HFFc6 (cell line): ENCODE measurements at places on chromosomes 3 and 15. TPM values are rescaled to one million over a fixed set of nuclear protein-coding genes. Genes with fewer than 3 reads are reported as not detected.

Gene ENTPD3
- not detected in 3 replicates for total RNA-seq

Gene UNC13C
- not detected in 3 replicates for total RNA-seq

Gene SLC4A7
- 52.6 to 62.1 TPM (median 52.6 TPM) in 3 replicates for total RNA-seq

Gene RARB
- 1.4 TPM in 1 of 3 replicates, not detected in the others for total RNA-seq

Gene CCK
- not detected in 3 replicates for total RNA-seq

Gene ARNT2
- total RNA-seq: 3.3 to 16.6 TPM (median 4.1 TPM) in 3 replicates

DNA sequence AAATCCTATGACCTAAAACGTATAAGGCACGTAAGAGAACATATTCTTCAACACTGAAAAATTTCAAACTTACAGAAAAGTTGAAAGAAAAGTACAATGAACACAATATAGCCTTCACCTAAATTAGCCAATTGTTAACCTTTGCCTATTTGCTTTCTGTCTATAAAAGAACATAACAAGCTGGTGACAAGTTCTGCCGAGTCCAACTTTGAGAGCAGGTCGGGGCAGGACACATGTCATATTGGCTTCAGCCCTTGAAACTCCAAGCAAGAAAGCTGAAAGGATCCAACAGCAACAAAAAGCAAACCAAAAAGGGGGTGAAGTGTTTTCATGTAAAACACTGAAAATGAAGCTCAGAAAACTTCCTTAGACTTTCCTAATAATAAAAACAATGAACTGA is 59.1 kb downstream of the TBC1D2B start:
- no peaks in the 10 kb centered on the region for H3K4me1 ChIP-seq
- H3K27me3 ChIP-seq: no peaks in the 10 kb centered on the region; the same call in 1 of the 2 replicates
- no peak for DNase-seq

- peaks cover 23% of the 10 kb centered on the region for H3K36me3 ChIP-seq
- peaks cover 17% of the 10 kb centered on the region for H3K4me1 ChIP-seq
- no peak overlapping the region for H3K27ac ChIP-seq
- DNase-seq: peak; percentile 11
- no peak overlapping the region for H3K4me3 ChIP-seq
Observed at GRCh38 chr15:50128266-50128665, 9.2 kb upstream of the ATP8B4 start.

DNA sequence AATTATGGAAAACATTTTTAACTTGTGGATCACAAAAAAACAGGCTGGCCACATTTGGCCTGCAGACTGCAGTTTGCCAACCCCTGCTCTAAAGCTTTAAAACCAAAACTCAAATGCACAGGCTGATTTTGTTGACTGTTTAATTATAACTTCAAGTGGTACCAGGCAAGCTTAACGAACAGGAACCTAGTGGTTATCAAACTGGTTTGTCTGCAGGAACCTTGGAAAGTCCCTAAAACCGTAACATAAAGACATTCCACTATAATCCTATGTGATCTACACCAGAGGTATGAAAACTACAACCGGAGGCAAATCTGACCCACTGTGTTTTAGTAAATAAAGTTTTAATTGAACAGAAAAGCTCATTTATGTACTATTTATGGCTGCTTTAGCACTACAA is 52.4 kb downstream of the TBL1XR1 start:
- no peaks in the 10 kb centered on the region for H3K27me3 ChIP-seq
- H3K27ac ChIP-seq: no peak overlapping the region
- DNase-seq: no peak
- peaks cover 46% of the 10 kb centered on the region for H3K4me1 ChIP-seq
- H3K4me3 ChIP-seq: no peak overlapping the region

- no peaks in the 10 kb centered on the region for H3K36me3 ChIP-seq
- H3K4me1 ChIP-seq: no peaks in the 10 kb centered on the region
- no peak overlapping the region for H3K27ac ChIP-seq
- no peak overlapping the region for H3K4me3 ChIP-seq
- no peaks in the 10 kb centered on the region for H3K27me3 ChIP-seq
Observed at GRCh38 chr15:93158097-93158900, 69.3 kb upstream of the RGMA start.

GRCh38 chr3:104555728-104556127 is 811.0 kb upstream of the ALCAM start:
- H3K27me3 ChIP-seq: no peaks in the 10 kb centered on the region
- peaks cover 8% of the 10 kb centered on the region for H3K4me1 ChIP-seq
- H3K27ac ChIP-seq: no peak overlapping the region
- H3K4me3 ChIP-seq: no peak overlapping the region
- no peak for DNase-seq
- H3K36me3 ChIP-seq: no peaks in the 10 kb centered on the region

DNA sequence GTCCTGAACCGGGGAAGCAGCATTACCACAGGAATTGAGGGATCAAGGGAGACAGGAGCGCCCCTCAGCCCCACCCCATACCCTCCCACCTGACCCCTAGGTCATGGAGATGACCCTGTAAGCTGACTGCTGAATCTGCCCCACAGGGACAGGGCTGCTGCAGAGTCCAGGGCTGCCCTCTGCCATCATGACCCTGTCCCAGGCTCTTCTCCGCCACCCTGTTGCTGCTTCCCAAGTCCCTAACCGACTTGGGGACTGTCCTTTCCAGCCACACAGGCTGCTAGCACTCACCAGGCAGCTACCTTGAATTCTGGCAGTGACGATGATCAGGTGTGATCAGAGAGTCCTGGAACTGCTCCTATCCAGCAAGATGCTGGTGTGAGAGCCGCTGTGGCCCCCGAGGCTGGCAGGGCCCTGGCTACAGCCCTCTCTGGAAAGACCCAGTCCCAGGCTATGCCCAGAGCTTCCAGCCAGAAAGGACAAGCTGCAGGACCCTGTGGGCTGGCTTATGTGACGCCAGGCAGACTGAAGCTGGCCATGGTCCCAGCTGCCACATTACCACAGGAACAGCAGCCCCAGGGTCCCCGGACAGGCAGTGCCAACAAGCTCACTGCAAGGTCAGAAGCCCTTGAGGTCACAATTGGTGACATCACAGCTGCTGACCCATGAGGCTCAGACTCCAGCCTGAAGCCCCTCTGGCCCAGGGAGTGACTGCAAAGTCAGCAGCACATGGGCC is at the start of gene C3orf22:
C3orf22 (minus strand) TSS at position 597 of the 736 bp plus-strand sequence. CDS start 5,542 bp downstream, outside the sequence.
- no peak within 1 kb of the TSS for H3K27ac ChIP-seq
- DNase-seq: no peak
- no peaks in the 10 kb centered on the region for H3K36me3 ChIP-seq
- H3K27me3 ChIP-seq: peaks cover 23% of the 10 kb centered on the region
- H3K4me3 ChIP-seq: no peak within 1 kb of the TSS

GRCh38 chr3:64266065-64266931 is 41.0 kb upstream of the PRICKLE2 start:
- peak; percentile 90 for DNase-seq
- peak overlapping the region; percentile 92 for H3K4me3 ChIP-seq
- H3K4me1 ChIP-seq: peaks cover 66% of the 10 kb centered on the region

GRCh38 chr3:136464502-136464901 is 214.4 kb downstream of the PCCB start:
- H3K27me3 ChIP-seq: peaks cover 2% of the 10 kb centered on the region; the same call in 1 of the 2 replicates
- H3K4me1 ChIP-seq: peaks cover 14% of the 10 kb centered on the region
- peak; percentile 82 for DNase-seq
- peak overlapping the region; percentile 38; the same call in 1 of the 2 replicates for H3K4me3 ChIP-seq

GRCh38 chr3:75294124-75294523 is 370.0 kb upstream of the FRG2C start:
- H3K27ac ChIP-seq: no peak overlapping the region
- peak; percentile 36 for DNase-seq
- no peaks in the 10 kb centered on the region for H3K36me3 ChIP-seq
- no peak overlapping the region for H3K4me3 ChIP-seq
- H3K4me1 ChIP-seq: peaks cover 8% of the 10 kb centered on the region

GRCh38 chr3:1269808-1270207 is 177.0 kb downstream of the CNTN6 start:
- no peak overlapping the region for H3K4me3 ChIP-seq
- no peaks in the 10 kb centered on the region for H3K4me1 ChIP-seq
- DNase-seq: no peak
- no peaks in the 10 kb centered on the region for H3K27me3 ChIP-seq

DNA sequence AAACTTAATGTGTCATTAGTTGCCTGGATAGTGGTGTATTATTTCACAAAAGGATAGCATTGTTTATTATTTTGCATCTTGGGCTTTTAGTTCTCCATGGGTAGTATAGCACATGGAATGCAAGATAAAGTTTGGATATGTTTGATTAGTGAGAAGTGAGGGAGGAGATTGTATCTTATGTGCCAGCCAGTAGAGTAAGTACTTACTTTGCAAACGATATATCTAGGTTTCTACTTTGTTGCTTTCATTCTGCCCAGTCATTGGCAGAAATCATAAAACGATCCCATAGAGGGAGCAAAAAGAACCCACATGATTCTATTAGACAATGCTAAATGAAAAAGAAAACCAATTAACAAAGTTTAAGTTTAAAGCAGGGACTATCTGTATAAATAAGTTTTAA is 105.3 kb downstream of the RARB start:
- peaks cover 8% of the 10 kb centered on the region; the same call in 1 of the 2 replicates for H3K36me3 ChIP-seq
- H3K27ac ChIP-seq: no peak overlapping the region
- H3K4me3 ChIP-seq: no peak overlapping the region
- H3K27me3 ChIP-seq: peaks cover 2% of the 10 kb centered on the region

- peaks cover 1% of the 10 kb centered on the region; the same call in 1 of the 2 replicates for H3K27me3 ChIP-seq
- DNase-seq: no peak
- peaks cover 48% of the 10 kb centered on the region for H3K4me1 ChIP-seq
- H3K36me3 ChIP-seq: no peaks in the 10 kb centered on the region; the same call in 1 of the 2 replicates
Observed at GRCh38 chr3:73576999-73577461, 47.7 kb downstream of the PDZRN3 start.

GRCh38 chr3:99920481-99921376 is 103.1 kb downstream of the CMSS1 start:
- no peak for DNase-seq
- H3K27ac ChIP-seq: no peak overlapping the region
- peaks cover 8% of the 10 kb centered on the region; the same call in 1 of the 2 replicates for H3K36me3 ChIP-seq
- H3K27me3 ChIP-seq: peaks cover 1% of the 10 kb centered on the region; the same call in 1 of the 2 replicates

GRCh38 chr3:34382859-34383258 is 584.4 kb downstream of the PDCD6IP start:
- H3K27ac ChIP-seq: no peak overlapping the region
- no peak for DNase-seq
- H3K27me3 ChIP-seq: no peaks in the 10 kb centered on the region
- no peaks in the 10 kb centered on the region for H3K36me3 ChIP-seq

GRCh38 chr15:80386151-80386550 is 18.0 kb upstream of the ARNT2 start:
- no peak overlapping the region for H3K27ac ChIP-seq
- peaks cover 9% of the 10 kb centered on the region for H3K27me3 ChIP-seq
- H3K4me1 ChIP-seq: no peaks in the 10 kb centered on the region
- no peak overlapping the region for H3K4me3 ChIP-seq
- no peak for DNase-seq

DNA sequence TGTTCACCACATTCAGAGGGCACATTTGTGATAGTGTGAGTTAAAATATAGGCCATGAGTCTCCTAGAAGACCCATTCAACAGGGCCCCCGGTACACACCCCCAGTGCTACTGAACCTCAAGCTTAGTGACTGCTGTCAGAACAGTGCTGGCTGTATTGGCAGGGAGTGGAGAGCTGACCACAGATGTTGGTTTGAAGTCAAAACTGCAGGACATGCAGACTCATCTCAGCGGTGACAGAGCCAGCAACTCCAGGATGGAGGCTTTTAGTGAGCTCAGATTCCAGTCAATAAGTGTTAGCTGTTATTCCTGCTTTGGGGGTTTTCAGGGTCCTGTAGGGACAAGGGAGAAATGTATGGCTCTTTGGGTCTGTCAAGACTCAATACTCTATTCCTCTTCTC is 29.1 kb downstream of the PRR20G start:
- no peaks in the 10 kb centered on the region for H3K4me1 ChIP-seq
- H3K27ac ChIP-seq: no peak overlapping the region
- no peak overlapping the region for H3K4me3 ChIP-seq
- no peak for DNase-seq
- no peaks in the 10 kb centered on the region for H3K36me3 ChIP-seq

GRCh38 chr15:60999771-61000170 is 229.3 kb downstream of the RORA start:
- no peak for DNase-seq
- no peak overlapping the region for H3K4me3 ChIP-seq
- no peak overlapping the region for H3K27ac ChIP-seq
- no peaks in the 10 kb centered on the region for H3K36me3 ChIP-seq

DNA sequence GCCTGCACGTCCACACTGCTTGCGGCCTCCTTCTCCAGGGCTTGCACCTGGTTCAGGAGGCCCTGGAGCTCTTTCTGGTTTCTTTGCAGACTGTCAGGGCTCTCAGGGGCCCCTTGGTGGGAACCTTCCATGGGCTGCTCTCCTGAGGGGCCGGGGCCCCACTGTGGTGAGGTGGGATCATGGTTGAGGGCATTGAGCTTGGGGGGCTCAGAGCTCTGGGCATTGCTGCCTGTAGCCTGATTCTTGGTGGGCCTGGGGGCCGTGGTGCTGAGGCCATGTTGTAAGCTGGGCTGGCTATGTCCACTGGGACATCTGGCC is 7.5 kb downstream of the XIRP1 start:
- H3K4me3 ChIP-seq: no peak overlapping the region
- H3K27me3 ChIP-seq: peaks cover 8% of the 10 kb centered on the region
- no peak overlapping the region for H3K27ac ChIP-seq
- H3K4me1 ChIP-seq: peaks cover 17% of the 10 kb centered on the region
- no peaks in the 10 kb centered on the region for H3K36me3 ChIP-seq

DNA sequence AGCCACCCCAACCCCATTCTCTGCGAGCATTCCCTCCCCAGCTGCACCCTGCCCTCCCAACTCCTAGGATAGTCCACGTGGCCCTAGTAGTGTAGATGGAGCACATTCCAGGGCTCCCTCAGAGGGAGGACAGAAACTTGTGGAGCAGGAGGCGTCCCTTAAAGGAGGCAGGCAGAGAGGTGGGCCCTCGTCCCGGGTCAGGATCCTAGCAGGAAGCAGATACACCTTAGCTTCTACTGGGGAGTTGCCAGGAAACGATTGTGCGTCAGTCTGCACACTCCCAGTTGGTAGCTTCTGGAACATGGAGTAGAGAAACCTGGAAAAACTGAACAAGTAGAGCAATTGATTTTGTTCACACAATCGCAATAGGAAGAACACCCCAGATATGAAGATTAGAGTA is 43.9 kb upstream of the KLHL25 start:
- no peaks in the 10 kb centered on the region for H3K36me3 ChIP-seq
- no peak for DNase-seq
- H3K4me3 ChIP-seq: no peak overlapping the region
- peaks cover 12% of the 10 kb centered on the region; the same call in 1 of the 2 replicates for H3K27me3 ChIP-seq
- no peak overlapping the region for H3K27ac ChIP-seq

- peaks cover 46% of the 10 kb centered on the region for H3K4me1 ChIP-seq
- H3K27ac ChIP-seq: peak overlapping the region; percentile 97
- DNase-seq: no peak
- H3K27me3 ChIP-seq: no peaks in the 10 kb centered on the region; the same call in 1 of the 2 replicates
- H3K4me3 ChIP-seq: peak overlapping the region; percentile 92
- H3K36me3 ChIP-seq: peaks cover 19% of the 10 kb centered on the region
Observed at GRCh38 chr3:169965562-169966427, 812 bp upstream of the SEC62 start.

DNA sequence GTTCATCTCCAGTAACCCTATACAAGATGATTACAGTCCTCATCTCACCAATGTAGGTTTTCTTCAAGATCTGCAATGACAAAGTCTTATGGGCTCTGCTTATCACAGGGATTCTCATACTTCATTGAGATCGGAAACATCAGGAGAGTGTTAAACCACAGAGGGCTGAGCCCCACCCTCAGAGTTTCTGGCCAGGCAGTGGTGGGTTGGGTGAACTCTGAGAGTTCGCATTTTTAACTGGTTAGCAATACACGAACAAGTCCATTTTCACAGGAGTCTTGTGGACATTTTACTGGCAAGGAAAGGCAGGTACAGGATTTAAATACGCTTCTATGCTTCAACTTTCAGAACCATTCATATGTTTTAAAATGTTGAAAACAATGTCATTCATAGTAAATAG is 366.7 kb upstream of the ROBO2 start:
- H3K4me1 ChIP-seq: no peaks in the 10 kb centered on the region
- H3K27me3 ChIP-seq: no peaks in the 10 kb centered on the region
- H3K27ac ChIP-seq: no peak overlapping the region
- no peaks in the 10 kb centered on the region for H3K36me3 ChIP-seq
